ENCODE measurements at places on chromosomes 6 and 20. TPM values are rescaled to one million over a fixed set of nuclear protein-coding genes. Genes with fewer than 3 reads are reported as not detected.

Gene ATP6V1G2
- total RNA-seq: 0.66 TPM

Gene PRR18
- total RNA-seq: not detected

Gene MEI4
- not detected for total RNA-seq

Gene KCNK16
- not detected for total RNA-seq

Gene PTCRA
- total RNA-seq: not detected

Gene NOX3
- not detected for total RNA-seq

Gene SLC22A2
- total RNA-seq: 0.75 TPM

GRCh38 chr6:157800420-157801237, 22.4 kb upstream of the SNX9 start:
- H3K27me3 ChIP-seq: no peaks in the 10 kb centered on the region
- H3K36me3 ChIP-seq: no peaks in the 10 kb centered on the region
- DNase-seq: no peak
- no peak overlapping the region for H3K27ac ChIP-seq
- no peak overlapping the region for H3K4me3 ChIP-seq

DNA sequence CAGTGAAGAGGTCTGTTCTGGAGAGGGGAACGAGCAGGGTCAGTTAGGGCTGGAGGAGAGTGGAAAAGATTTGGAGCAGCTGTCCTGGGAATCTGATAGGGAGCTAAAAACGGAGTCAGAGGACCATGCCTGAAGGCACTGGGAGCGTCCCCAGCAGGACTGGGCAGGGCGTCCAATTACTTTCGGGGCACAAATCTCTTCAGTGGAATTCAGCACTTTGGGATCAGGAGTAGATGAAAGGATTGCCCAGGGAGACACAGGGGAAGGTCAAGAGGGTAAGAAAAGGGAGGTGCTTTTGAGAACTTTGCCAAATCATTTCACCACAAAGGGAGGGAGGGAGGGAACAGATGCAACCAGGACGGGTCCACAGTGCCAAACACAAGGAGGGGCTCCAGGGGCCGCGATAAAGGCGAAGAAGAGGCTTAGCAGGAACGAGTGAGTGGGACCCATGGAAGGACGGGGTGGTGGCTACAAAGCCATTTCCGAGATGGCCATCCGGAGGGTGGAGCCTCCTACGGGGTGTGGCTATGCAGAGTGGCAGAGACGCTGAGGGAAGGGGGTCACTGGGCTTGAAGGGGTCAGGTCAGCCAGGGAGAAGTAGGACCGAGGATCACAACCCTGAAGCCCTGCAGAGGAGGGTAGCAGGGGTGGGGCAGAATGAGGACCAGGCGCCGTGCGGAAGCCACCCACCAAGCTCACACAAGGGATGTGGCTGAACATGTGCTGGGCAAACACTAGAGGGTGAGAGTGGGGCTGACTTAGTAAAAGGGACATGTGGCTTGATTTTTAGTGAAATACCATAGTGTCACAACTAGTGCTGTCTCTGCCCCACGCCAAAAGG, 180.0 kb upstream of the RREB1 start:
- no peaks in the 10 kb centered on the region for H3K36me3 ChIP-seq
- peaks cover 31% of the 10 kb centered on the region for H3K4me1 ChIP-seq
- peak overlapping the region; percentile 60 for H3K4me3 ChIP-seq
- H3K27me3 ChIP-seq: no peaks in the 10 kb centered on the region

- H3K4me3 ChIP-seq: no peak overlapping the region
- no peak overlapping the region for H3K27ac ChIP-seq
- H3K27me3 ChIP-seq: no peaks in the 10 kb centered on the region
- no peaks in the 10 kb centered on the region for H3K36me3 ChIP-seq
Measured at GRCh38 chr6:160505970-160506369, 157.8 kb downstream of the SLC22A3 start.

DNA sequence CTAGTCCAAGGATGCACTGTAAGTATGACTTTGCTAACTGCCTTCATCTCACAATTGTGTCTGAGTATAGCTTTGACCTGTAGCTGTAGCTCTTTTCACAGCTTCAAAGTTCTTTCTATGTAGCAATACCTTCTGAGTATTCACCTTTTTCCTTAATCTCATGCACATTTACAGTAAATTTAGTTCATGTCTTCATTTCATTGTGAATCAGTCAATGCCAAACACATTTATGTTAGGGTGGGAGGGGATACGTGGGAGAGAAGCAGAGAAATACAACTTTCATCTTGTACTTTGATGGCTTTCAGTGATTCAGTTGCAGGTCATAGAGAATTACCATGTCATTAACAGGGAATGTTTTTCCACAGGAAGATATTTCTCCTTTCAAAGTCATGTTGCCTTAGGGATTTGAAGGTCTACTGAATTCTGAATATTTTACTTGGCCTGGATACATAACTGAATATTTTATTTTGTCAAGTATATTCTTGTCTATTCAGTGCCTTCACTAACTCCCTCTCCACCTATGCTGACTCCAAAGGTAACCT, 119.2 kb downstream of the TINAG start:
- DNase-seq: no peak
- no peaks in the 10 kb centered on the region for H3K4me1 ChIP-seq
- no peak overlapping the region for H3K4me3 ChIP-seq
- no peaks in the 10 kb centered on the region for H3K36me3 ChIP-seq
- H3K27ac ChIP-seq: no peak overlapping the region
- no peaks in the 10 kb centered on the region for H3K27me3 ChIP-seq

DNA sequence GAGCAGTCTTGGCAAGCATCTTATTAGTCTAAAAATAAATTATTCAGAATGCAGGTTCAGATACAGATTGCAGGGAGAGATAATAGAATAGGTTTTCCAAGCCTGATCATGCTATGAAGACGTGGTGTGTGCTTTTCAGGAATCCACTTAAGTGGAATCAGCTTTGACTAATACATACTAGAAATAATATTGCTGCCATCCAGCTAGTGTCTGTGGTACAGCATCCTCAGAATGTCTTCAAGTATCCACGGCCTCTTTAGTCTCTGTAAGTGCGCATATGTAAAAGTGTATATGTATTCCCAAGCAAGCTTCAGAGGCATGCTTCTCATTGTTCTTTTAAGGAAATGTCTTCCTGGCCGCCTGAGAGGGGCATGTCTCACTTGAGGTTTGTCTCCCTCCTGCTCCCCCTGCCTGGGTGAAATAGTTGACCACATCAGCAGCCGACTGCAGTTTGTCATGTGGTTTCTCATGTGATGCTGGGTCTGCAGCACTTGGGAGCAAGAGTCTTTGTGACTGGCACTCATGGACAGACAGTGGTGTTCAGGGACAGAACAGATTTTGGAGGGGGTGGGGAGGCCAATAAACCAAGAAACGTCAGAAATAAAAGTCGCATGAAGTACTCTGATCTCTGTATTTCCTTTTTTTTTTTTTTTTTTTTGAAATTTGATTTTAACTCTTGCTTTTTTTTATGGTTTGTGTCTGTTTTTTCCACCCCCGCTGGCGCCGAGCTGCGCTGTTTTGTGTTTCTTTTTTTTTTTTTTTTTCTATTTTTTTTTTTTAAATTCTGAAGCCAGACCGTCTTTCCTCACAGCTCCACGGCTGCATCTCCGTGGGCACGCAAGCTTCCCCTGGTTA, 150.8 kb downstream of the PRL start:
- peaks cover 47% of the 10 kb centered on the region for H3K4me1 ChIP-seq
- DNase-seq: no peak
- no peaks in the 10 kb centered on the region for H3K36me3 ChIP-seq
- peak overlapping the region; percentile 66 for H3K4me3 ChIP-seq
- H3K27ac ChIP-seq: no peak overlapping the region

DNA sequence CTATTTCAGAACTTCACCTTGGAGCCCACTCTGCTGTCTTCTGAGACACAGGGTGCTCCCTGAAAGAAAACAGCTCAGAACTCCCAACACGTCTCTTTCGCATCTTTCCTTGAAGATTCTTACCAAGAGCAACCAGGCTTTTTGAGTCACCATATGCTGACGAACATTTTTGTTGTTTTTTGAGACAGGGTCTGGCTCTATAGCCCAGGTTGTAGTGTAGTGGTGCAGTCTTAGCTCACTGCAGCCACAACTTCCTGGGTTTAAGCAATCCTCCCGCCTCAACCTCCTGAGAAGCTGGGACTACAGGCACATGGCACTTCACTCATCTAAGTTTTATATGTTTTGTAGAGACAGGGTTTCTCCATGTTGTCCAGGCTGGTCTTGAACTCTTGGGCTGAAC, 68.5 kb downstream of the TRMT11 start:
- H3K4me3 ChIP-seq: no peak overlapping the region
- H3K36me3 ChIP-seq: peaks cover 4% of the 10 kb centered on the region
- no peak overlapping the region for H3K27ac ChIP-seq
- H3K4me1 ChIP-seq: peaks cover 5% of the 10 kb centered on the region

- DNase-seq: no peak
- H3K4me3 ChIP-seq: no peak overlapping the region
- no peaks in the 10 kb centered on the region for H3K36me3 ChIP-seq
- no peaks in the 10 kb centered on the region for H3K27me3 ChIP-seq
- H3K27ac ChIP-seq: no peak overlapping the region
Measured at GRCh38 chr6:144989319-144990107, 704.4 kb downstream of the UTRN start.

DNA sequence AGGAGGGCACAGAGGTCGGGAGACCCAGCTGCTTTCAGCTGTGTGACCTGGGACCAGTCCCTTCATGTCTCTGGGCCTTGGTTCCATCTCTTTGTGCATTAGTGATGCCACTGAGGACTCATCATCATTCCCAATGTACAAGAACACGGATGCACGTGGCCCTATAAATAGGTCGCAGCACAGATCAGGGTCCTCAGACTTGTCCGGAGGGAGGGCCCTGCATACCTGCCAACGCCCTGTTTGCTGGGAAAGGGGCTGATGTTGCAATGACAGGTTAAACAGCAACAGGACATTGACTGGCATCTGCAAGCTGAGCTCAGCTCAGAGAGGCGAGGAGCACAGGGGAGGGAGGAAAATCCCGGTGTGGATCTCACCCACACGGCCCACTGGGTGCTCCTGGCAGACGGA, 21.8 kb downstream of the TGM2 start:
- no peak overlapping the region for H3K27ac ChIP-seq
- no peak overlapping the region for H3K4me3 ChIP-seq
- DNase-seq: no peak

DNA sequence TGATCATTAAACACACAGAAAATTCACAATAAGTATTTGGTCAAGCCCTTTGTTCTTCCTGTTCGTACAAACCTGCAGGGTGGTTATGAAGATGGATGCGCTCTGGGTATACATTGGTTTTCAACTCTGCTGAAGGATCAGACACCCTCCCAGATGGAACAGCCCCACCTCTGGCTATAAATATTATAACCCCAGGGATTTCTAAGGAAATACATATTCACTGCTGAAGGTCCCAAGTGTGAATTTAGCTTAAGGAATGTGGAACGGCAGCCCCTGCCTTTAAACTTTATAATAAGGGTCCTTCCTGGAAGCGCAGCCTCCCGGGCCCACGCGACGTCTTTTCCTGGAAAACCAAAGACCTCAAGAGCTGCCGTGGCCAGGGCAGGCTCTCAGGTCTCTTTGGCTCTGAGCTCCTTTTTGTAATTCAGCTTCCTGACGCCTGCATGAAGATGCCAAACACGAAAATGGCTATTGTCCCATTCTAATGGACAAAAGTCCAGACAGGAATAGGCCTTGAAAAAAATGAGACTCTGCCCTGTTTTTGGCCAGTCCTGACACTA, 172.4 kb upstream of the SSTR4 start:
- H3K4me1 ChIP-seq: no peaks in the 10 kb centered on the region
- no peak for DNase-seq
- H3K27ac ChIP-seq: peak overlapping the region; percentile 27
- H3K4me3 ChIP-seq: no peak overlapping the region
- H3K27me3 ChIP-seq: no peaks in the 10 kb centered on the region

- H3K27ac ChIP-seq: no peak overlapping the region
- H3K4me1 ChIP-seq: no peaks in the 10 kb centered on the region
- no peaks in the 10 kb centered on the region for H3K36me3 ChIP-seq
- H3K27me3 ChIP-seq: no peaks in the 10 kb centered on the region
- no peak for DNase-seq
- H3K4me3 ChIP-seq: no peak overlapping the region
Measured at GRCh38 chr6:129872586-129872985, 11.5 kb upstream of the TMEM244 start.

GRCh38 chr20:10239954-10240353, 21.3 kb downstream of the SNAP25 start:
- no peaks in the 10 kb centered on the region for H3K36me3 ChIP-seq
- H3K27ac ChIP-seq: no peak overlapping the region
- H3K27me3 ChIP-seq: no peaks in the 10 kb centered on the region
- no peaks in the 10 kb centered on the region for H3K4me1 ChIP-seq

GRCh38 chr6:112929641-112930040, 582.5 kb downstream of the RFPL4B start:
- no peak overlapping the region for H3K4me3 ChIP-seq
- no peaks in the 10 kb centered on the region for H3K36me3 ChIP-seq
- DNase-seq: no peak
- no peak overlapping the region for H3K27ac ChIP-seq

DNA sequence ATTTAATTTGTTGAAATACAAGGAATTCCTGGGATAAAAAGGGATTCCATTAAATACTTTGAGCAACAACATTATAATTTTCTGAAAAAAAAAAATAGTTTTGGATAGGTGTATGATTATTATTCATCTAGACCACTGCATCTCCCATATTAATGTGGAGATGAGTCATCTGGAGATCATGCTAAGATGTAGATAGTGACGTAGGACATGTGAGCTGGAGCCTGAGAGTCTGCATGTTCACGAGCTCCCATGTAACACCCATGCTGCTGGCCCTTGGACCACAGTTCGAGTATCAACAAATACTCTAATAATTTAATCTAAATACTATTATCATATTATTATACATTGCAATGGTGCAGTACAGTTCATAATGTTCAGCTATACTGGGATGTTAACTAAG, 91.6 kb downstream of the EPM2A start:
- H3K4me1 ChIP-seq: peaks cover 1% of the 10 kb centered on the region
- no peak overlapping the region for H3K4me3 ChIP-seq
- DNase-seq: no peak
- H3K36me3 ChIP-seq: no peaks in the 10 kb centered on the region

DNA sequence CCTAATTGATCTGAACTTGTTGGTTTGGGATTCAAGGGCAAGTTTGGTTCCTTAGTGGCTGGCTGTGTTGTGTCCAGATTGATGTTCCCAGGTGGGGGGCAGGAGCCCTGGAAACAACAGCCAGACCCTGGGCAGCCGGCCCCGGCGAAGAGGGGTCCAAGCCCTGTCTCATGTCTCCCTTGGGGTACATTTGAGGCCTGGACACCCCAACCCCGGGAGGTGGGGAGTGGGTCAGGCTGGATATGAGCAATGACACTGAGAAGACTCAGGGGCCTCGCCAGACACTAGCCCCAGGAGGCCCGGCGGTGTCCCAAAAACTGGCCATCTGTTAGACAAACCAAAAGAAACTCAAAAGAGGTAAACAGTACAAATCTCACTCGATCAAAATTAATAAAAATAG, 79.6 kb downstream of the YTHDF1 start:
- H3K36me3 ChIP-seq: no peaks in the 10 kb centered on the region
- H3K27ac ChIP-seq: no peak overlapping the region
- DNase-seq: no peak
- no peak overlapping the region for H3K4me3 ChIP-seq
- no peaks in the 10 kb centered on the region for H3K4me1 ChIP-seq
- H3K27me3 ChIP-seq: peaks cover 48% of the 10 kb centered on the region

DNA sequence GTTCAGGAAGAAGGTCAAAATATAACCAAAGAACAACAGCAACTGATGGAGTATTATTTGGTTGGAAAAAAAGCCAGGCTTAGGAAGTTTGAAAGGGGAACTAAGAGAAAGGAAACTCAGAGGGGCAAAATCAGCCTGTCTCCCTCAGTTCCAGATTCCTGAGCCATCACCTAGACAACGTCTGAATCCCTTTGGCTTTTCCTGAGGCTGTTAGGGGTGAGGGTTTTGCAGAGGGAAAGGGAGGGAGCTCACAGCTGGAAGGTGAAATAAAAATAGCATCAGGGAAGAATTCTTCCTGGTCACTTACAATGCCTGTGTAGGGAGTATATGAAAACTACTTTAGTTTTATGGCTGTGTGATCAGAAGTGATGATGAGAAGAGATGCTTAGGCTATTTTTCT, 100.5 kb downstream of the SOBP start:
- H3K4me1 ChIP-seq: peaks cover 39% of the 10 kb centered on the region
- H3K4me3 ChIP-seq: no peak overlapping the region
- DNase-seq: no peak
- H3K36me3 ChIP-seq: no peaks in the 10 kb centered on the region

All from psoas muscle (tissue), 8 donors.